ENCODE measurements at places on chromosomes 12 and 14.

DNA sequence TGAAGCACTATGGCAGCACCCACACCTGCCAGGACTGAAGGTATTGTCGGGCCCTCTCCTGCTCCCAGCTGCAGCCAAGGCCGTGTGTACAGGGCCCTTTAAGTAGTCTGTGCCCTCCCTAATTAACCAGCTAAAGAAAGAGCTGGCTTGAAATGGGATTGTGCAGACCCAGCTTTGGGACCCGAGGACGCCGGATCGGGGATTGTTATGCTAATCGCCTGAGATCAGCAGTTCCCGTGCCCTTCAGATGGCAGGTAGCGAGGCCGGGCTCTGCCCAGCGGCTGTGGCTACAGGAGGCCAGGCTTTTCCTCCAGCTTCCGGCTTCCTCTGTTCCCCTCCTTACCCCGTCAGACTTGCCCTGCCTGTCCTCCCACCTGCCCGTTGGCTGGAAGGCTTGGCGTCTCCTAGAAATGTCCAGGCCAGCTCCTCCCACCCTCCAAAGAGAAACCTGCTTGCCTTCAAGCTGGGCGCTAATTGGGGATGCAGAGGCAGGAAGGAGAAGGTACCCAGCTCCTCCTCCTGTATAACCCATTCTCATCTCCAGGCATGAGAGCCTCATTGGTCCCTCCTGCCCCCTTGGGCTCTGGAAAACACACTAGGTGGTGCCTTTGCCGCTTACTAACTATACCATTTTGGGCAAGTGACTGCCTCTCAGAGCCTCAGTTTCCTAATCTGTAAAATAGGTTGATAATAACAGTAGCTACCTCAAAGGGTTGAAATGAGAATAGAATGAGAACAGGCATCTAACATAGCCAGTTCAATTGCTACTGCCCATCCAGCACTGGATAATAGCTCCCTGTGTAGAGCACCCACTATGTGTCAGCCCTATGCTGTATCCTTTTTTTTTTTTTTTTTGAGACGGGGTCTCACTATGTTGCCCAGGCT lies 25.8 kb upstream of the MSI1 start:
- peak; percentile 84 for DNase-seq

DNA sequence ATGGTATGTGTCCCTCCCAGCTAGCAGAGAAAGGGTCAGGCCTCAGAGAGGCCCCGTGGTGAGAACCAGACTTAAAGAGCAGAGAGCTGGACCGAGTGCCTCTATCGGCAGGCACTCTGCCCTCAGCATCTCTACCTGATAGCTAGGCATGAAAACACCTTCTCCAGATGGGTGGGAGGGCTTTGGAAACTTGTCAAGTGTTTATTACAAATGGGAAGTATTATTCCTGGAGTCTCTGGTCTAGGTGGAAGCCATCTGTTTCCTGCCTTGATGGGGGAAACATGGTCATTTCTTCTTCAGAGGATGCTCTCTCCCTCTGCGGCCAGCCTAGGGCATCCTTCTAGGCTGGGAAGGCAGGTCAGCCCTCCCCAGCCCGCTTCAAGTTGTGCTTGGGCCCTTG lies 2.3 kb downstream of the TMEM63C start:
- no peak for DNase-seq

- no peak for DNase-seq
These were observed 992 bp downstream of the CPSF2 start for GRCh38 chr14:92122761-92123160.

DNA sequence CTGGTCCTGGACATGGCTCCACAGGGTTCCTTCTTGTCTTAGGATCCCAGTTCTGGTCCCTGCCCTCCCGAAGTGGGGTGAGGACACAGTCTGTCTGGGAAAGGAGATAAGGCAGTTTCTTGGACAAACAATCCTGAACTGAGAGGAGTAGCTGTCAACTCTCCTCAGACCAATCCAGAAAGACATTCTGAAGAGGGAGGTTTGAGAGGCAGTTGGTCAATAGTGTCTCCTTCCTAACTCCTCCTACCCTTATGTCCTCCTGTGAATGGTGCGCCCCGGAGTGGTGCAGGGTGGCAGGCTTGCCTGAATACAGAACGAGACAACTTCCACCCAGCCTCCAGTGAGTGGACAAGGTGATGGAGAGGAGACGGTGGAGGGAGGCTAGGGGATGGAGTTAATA lies 15.4 kb upstream of the ASIC1 start:
- DNase-seq, result no peak

DNA sequence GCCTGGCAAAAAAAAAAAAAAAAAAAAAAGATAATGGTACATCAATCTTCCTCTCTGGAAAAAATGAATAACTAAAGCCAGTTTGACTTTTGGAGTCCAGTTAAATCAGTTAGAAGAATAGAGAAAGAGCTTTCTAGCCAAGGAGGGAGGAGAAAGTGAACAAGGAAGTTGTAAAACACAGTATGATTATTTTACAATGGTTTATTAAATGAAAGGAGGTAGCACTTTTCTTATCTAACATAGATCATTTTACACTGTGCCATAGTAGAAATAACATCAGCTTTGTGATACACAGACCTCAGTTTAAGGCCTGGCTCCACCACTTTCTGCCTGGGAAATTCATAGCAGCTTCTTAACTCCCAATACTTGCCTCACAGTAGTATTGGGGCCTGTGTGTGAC lies 15.4 kb upstream of the KITLG start:
- no peak for DNase-seq

GRCh38 chr14:99736603-99737371 lies 52.7 kb downstream of the CYP46A1 start:
- no peak for DNase-seq
